Activated CD4-positive, CD25-positive, alpha-beta regulatory T cell treated with anti-CD3 and anti-CD28 coated beads, Interleukin-2, amount 50 U/mL, for 24 hours (primary cell): ENCODE measurements at places on chromosomes 6 and 20.

DNA sequence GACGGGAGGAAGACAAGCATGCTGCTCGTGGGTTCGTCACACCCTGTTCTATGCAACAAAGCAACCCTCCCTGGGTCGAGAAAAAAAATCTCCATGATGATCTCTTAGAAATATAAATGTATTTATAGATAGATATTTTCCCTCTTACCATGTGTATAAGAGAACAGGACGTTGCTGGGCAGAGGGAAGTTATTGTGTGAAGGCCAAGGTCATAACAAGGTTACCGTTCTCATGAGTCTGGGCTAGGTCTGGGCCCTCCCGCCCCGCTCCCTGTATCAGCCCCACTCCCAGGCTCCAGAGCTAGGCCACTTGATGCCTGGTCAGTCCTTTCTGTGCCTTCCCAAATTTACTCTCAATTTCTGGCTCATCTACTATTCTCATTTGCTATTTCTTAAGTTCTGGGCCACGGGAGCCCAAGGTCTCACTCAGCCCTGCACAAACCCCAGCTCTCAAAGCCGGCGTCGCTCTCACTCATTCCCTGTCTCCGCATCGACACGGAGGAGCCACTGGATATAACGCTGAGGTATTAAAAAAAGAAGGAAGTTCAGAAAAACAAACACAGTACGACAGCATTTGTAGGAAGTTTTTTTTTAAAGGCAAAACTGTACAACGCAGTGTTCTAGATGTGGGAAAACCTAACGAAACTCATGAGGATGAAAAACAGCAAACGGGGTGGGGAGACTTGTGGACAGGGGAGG is 96.8 kb downstream of the PSMG4 start:
- no peak for ATAC-seq

GRCh38 chr6:2765166-2765895 is at the start of gene WRNIP1:
TSS of gene WRNIP1 (plus strand) at chr6:2765393. CDS start at chr6:2765623, 230 bp downstream.
- ATAC-seq = peak; percentile 90

GRCh38 chr20:1979106-1979778 is 14.6 kb downstream of the PDYN start:
- no peak for ATAC-seq

GRCh38 chr6:14178083-14178445 is 60.5 kb downstream of the CD83 start:
- no peak for ATAC-seq

- ATAC-seq = no peak
Observed at GRCh38 chr6:12968290-12968689, 251.7 kb downstream of the PHACTR1 start.

GRCh38 chr20:60727425-60727824 is 524.6 kb upstream of the CDH4 start:
- no peak for ATAC-seq

DNA sequence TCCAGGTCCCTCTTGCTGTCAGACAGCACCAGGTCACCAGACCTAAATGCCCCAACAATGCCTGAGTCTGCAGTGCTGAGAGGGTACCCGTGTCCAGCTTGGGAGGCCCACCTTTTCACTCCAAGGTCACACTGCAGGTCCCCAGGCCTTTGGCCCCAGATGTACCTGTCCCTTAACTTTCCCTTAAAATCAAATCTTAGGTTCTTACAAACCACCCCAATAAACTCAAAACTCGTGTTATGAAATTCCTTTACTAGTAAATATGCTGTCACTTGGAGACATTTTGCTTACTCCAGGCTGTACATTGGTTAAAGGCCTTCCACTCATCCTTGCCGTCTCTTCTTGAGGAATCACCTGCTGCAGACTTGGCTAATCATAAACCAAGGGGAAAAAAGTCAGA is 165.7 kb upstream of the RREB1 start:
- ATAC-seq = no peak

- ATAC-seq = no peak
Observed at GRCh38 chr20:38957235-38957876, 4.8 kb upstream of the DHX35 start.

- no peak for ATAC-seq
Observed at GRCh38 chr20:13274275-13274861, 53.3 kb downstream of the ISM1 start.

DNA sequence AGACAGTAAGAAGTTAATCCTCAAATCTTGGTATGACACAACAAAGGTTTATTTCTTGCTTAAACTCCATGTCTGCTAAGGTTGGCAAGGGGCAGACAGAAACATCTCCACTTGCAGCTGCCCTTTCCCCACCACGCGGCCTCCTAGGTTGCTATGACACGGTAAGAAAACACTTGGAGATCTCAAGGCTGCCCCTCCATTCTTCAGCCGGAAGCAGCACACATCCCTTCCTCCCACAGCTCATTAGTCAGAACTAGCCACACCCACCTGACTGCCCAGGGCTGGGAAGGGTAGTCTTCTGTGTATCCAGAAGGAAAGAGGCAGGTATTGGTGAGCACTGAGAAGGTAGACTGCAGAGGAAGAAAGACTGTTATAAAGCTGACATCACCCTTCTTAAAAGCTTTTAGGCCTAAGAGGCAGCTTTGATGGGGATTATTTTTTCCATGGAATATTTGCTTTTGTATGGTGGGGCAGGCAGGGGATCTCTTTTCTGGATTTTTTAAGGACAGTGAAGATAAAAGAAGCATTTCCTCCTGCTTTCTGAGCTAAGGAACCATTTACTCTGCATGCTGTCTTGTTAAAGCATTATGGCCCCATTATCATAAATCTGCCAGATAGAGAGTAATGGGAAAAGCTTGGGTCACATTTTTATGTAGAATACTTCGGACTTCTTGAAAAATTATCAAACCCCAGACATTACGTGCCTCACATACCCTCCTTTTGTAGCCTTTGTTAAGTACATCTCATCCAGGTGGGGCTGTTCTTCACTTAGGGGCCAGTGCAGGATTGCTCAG is 41.6 kb downstream of the MRAP2 start:
- ATAC-seq = no peak

GRCh38 chr6:48099713-48100587 is 11.0 kb downstream of the PTCHD4 start:
- ATAC-seq = no peak
